ENCODE measurements at places on chromosomes 16 and 17.

DNA sequence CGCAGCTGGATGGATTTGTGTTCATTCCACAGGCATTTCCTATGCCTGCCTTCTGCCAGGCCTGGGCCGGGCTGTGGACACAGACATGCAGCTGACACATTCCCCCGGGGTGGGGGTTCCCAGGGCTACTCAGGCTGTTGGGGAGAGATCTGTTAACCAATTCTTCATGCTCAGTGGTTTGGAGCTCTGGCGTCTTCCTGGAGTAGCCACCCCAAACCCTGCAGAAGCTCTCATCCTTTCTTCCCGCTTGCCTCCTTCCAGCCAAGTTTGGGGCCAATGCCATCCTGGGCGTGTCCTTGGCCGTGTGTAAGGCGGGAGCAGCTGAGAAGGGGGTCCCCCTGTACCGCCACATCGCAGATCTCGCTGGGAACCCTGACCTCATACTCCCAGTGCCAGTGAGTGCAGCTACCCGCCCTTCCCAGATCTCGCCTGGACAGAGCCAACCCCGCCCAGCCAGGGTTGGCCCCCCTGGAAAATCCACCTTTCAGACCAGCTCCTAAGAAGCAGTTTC is 2.6 kb downstream of the ENO3 start:
- DNase-seq, result no peak

DNA sequence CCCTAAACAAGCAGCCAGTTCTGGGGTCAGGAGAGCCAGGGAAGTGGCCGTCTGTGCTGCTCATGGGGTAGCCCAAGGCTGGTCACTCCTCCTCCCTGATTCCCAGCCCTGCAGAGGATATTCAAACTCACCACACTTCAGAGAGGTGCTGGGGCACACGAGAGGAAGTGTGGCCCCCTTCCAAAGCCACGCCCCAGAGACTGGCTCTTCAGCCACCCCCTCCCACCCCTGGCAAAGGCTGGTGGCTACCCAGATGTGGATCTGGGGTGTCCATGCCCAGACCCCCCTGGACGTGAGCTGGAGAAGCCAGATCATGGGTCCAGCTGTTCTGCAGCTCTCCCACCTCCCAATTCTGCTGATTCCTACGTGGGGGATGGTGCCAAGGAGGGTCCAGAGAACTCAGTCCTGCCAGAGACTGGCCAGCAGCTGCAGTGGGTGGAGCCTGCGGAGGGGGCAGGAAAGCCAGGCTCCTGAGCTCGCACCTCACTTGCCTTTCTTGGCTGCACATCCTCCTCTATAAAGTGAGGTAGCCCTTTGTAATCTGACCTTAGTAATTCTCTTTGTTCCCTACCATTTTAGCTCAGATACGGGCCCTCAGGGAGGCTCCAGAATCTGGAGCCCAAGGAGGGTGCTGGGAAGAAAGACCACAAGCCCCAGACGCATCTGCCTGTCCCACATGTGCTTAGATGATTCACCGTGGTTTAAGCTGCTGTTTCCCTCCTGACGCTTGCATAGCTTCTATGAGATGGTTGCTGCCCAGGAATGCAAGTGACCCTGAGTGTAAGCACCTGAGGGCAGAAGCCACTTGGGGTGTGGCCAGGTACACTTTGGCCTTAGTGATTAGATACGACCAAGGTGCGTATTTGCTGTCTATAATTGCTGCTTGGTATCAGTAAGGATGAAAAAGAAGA is 15.3 kb downstream of the SDK2 start:
- DNase-seq, result no peak

DNA sequence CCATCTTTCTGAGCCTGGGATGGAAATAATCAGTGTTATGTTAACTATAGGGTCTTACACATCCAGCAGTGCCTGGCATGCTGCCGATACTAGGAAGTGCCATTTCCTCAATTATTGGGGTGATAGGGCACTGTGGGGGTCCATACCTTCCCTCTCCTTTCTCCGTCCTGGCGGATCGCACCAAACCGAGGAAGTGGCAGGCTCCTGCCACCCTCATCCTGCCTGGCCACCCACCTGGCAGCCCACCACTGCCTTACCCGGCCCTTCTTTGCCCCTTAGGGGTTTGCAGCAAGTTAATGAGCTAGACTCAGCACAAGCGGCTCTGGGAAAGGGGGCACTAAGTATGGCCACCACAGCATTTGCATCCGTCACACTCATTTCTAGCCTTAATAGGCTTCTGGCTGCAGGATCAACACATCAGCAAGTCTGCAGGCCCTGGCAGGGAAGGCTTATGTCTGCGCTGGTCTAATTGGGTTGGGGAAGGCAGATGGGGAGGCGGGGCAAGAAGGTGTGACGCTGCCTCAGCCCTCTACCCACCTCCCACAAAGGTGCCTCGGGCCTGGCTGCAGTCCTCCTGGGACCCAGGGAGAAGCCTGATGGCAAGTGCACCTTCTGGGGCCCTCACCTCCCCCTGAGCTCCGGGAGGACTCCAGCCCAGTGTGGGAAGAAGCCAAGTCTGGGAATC is 28.6 kb downstream of the DCAKD start:
- DNase-seq, result peak; percentile 72

DNA sequence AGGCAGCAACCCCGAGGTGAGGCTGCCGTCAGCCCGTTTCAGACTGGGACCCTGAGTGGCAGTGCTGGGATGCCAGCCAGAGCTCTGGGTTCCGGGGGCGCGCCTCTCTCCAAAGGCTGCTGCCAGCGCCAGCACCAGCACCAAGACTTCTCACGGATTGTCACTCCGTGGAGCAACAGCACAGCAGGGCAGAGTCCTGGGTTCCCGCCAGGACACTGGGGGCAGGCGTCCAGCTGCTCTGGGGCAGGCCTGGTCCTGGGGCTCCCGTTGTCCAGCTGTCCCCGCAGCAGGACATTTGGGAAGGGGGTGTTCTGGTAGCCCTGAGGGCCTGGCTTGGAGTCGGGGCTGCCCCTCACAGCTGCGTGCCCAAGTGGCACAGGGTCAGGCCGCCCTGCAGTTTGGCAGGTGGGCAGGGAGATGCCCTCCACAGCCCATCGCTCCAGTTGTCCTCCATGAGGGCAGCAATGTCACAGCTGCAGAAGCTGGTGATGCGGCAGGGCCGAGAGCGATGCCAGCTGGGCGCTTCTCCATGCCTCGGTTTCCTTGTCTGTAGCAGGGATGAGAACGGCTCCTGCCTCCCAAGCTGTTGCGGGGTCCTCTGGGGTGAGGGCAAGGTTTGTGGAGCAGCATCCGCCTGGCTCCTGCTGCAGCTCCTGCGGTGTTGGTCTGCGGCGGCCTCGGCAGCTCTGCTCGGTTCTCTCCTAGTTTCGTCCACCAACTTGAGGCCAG is 137.3 kb upstream of the CIBAR2 start:
- DNase-seq, result no peak

- no peak for DNase-seq
Measured at GRCh38 chr16:13702614-13703013, 217.3 kb upstream of the ERCC4 start.

DNA sequence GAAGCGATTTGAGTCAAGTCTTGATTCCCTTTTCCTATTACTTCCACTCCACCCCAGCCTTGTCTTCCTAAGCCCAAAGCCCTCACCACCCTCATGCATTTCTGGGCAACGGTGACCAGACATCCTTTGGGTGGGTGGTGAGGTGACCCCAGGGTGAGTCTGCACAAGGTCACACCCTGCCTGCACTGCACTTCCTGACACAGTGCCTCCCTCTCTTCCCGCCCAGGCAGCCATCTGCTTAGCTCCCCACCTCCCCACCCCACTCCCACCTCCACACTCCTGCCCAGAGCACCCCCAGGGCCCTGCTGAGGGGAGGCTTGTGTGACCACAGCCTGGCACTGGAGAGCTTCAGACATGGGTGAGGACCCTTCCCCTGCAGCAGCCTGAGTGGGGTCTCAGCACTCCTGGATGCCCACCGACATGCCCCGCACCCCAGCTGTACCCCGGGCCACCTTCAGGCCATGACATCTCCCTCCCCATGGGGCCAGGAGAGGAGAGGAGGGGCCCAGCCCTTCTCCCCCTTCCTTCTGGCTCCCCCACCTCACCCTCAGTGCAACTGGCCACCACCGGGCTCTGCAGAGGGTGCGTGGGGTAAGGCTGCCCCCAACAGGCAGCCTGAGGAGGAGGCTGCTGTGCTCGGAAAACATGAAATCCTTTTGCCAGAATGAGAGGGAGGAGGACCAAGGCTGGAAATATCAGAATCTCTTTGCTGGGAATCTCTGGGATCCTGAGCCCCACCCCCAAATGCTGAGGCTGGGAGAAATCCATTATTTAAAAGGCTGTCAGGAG is 68.6 kb downstream of the CCT6B start:
- peak; percentile 5 for DNase-seq

All from GM12865 (cell line).